ENCODE measurements at places on chromosomes 5 and 9.

- no peak for DNase-seq
Observed at GRCh38 chr5:126368239-126368812, 54.9 kb upstream of the GRAMD2B start.

GRCh38 chr9:3268223-3268622, 257.6 kb downstream of the RFX3 start:
- DNase-seq: no peak

GRCh38 chr9:4381744-4382143, 81.9 kb upstream of the GLIS3 start:
- no peak for DNase-seq

- no peak for DNase-seq
Observed at GRCh38 chr9:89764217-89764616, 159.4 kb downstream of the GADD45G start.

DNA sequence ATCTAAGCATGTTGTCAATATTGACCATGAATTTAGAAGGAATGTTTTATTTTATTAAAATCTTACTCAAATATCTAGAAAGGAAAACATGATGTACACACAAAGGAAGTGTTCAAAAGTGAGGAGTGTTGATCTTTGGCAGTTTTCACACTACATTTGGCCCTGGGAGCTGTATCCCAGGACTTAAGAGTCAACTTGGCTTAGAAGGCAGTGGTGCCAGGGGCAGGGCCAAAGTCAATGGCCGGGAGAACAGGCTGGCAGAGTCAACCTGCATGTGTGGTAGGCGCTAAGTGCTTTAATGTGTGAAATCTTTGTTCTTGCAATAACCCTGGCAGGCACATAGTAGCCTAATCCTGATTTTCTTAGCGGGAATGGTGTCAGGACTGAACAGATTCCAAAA, 228.4 kb downstream of the TENT4A start:
- DNase-seq: no peak

- no peak for DNase-seq
Observed at GRCh38 chr5:73344835-73345234, 103.7 kb downstream of the FOXD1 start.

DNA sequence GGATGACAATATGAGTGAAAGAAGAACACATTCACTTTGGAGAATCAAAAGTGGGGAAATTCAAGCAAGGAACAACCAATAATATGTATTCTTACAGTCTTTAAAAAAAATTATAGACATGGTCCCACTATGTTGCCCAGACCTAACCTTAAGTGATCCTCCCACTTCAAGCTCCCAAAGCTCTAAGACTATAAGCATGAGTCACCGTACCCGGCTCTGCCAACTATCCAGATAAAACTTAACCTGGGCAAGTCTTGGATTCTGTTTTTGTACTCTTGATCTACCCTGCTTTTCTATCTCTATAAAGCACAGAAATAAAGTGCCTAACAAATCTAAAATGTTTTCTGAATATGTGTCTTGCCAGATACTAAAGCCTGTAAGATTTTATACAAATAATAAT, 30.9 kb downstream of the CEMIP2 start:
- no peak for DNase-seq

All from hematopoietic multipotent progenitor cell treated with erythropoietin and hydrocortisone succinate and interleukin-3 and kit ligand, for 4 days (in vitro differentiated cells).